Stimulated activated CD8-positive, alpha-beta memory T cell treated with anti-CD3 and anti-CD28 coated beads, Interleukin-7, amount 100 ng/mL, for 1 hour (primary cell): ENCODE measurements at places on chromosomes 2 and 18.

GRCh38 chr18:74796841-74797576 lies 199.3 kb downstream of the ZNF407 start:
- DNase-seq = no peak

GRCh38 chr2:227163485-227163997 lies 464 bp downstream of the COL4A4 start:
- DNase-seq = no peak

GRCh38 chr2:48738806-48739205 lies 16.7 kb downstream of the LHCGR start:
- no peak for DNase-seq

- no peak for DNase-seq
Measured at GRCh38 chr18:78918707-78919106, 60.9 kb upstream of the SALL3 start.

GRCh38 chr2:5720426-5720825 lies 28.2 kb downstream of the SOX11 start:
- DNase-seq = no peak

GRCh38 chr2:174704642-174705041 lies 59.6 kb downstream of the CHRNA1 start:
- no peak for DNase-seq

DNA sequence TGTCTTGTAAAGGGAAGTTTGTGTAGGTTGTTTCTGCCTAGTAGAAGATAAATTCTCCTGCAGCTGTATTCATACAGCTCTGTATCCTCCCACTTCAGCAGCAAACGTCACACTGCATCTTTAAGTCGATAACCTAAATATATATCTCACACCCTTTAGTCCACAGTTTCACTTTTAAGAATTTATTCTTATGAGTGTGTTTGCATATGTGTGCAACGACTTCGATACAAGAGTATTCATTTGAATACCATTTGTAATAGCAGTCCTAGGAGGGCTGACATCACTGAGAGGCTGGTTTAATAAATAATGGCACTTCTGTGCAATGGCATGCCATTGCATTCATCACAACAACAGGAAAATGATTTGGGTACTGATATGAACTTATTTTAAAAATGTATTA lies 63.8 kb upstream of the MSH6 start:
- DNase-seq = no peak

GRCh38 chr2:6103372-6103771 lies 411.2 kb downstream of the SOX11 start:
- no peak for DNase-seq

GRCh38 chr2:215920244-215921100 lies 92.9 kb downstream of the MREG start:
- DNase-seq = peak; percentile 26
